ELR (cell line): ENCODE measurements at places on chromosomes 1 and 21.

DNA sequence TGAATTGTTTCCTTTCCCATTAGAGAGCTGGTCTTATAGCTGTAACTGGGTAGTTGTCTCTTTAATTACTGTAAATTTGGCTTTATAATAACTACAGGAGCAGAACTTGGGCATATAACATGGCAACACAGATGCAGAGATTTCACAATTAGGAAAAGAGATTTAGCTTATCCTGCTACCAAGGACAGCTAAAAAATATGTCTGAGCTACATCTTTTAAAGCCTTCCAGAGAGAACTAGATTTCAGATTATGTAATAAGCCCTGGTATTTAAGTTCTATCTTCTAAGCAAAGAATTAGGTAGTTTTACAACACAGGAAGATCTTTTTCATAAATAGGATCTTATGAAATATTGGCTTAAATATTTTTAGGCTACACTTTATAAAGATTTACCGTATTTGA, 313.8 kb downstream of the S1PR1 start:
- no peak for DNase-seq

- DNase-seq: no peak
These were observed 6.1 kb upstream of the SLC19A2 start for GRCh38 chr1:169491845-169492281.

- no peak for DNase-seq
These were observed 17.3 kb downstream of the GLUL start for GRCh38 chr1:182374101-182374834.

- DNase-seq: no peak
These were observed 42.9 kb downstream of the FMN2 start for GRCh38 chr1:240134596-240134995.
